ENCODE measurements at places on chromosomes 6 and 20.

- no peak for DNase-seq
These were observed 200.7 kb downstream of the KHDC1L start for GRCh38 chr6:73024598-73024997.

DNA sequence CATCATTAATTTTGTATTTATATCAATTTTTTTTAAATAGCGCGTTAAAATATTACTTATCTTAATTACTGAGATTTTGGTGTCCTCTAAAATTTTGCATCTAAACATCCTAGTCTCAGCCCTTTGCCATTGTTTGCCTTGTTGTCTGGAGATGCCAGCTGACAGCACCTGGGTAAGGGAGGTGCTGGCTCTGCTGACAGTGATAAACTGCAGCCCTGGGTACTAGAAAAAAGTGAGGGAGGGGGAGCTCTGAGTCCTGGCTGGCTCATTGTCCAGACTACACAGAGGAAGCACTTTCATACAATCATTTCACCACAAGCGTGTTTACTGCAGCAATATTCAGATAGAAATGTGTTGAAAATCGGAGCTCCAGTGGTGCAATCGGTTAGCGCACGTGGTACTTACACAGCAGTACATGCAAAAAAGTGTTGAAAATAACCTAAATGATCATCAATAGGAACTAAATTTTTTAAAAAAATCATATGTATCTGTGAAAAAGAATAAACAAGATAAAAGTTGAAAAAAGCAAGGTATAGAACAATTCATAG, 18.5 kb upstream of the UBR2 start:
- no peak for DNase-seq

- no peak for DNase-seq
These were observed 91.8 kb downstream of the CARMIL1 start for GRCh38 chr6:25371037-25371347.

DNA sequence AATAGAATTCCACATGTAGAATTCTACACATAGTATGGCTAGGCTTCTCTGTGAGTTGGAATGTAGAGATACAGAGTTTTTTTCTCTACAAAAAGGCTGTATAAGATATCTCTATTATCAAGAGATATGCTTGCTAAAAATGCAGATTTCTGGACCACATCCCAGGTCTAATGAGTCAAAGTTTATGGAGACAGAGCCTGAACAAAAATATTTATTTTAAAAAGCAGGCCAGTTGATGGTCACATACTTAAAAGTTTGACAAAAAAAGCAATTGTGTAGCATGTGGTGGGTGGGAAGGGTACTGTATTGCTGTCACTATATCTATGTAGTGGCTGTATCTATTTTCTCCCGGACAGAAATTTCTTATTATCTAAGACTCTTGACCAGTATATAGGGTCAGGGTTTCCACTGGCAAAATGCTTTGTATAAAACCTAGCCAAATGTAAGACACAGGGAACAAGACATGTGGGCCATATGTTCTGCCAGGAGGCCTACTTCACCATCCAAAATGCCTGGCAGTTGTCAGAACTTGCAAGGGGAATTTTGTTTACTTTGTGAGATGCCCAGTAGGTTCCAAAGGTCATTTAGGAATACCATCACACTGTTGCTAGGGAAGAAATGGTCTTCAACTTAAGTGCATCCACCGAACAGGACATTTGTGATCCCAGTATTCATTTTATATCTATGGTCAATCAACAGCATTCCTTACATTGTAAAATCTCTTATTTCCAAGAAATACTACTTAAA, 60.6 kb downstream of the SHPRH start:
- DNase-seq = no peak

GRCh38 chr6:32213649-32214048, 10.2 kb downstream of the NOTCH4 start:
- DNase-seq = no peak

- DNase-seq = no peak
These were observed 14.3 kb downstream of the CRNKL1 start for GRCh38 chr20:20037960-20038359.

GRCh38 chr20:20022498-20022897, 5.3 kb downstream of the NAA20 start:
- no peak for DNase-seq
